ENCODE measurements at places on chromosomes 5 and 9. TPM values are rescaled to one million over a fixed set of nuclear protein-coding genes. Genes with fewer than 3 reads are reported as not detected.
A peak's percentile ranks its signal among the peaks of the same experiment; 100 is the strongest.

GRCh38 chr5:4020400-4020799 is 424.8 kb downstream of the IRX1 start:
- H3K36me3 ChIP-seq: no peaks in the 10 kb centered on the region
- H3K4me3 ChIP-seq: no peak overlapping the region
- H3K27me3 ChIP-seq: no peaks in the 10 kb centered on the region
- no peak for DNase-seq

GRCh38 chr5:6704361-6704851 is 8.8 kb upstream of the TENT4A start:
- H3K27ac ChIP-seq: peak overlapping the region; percentile 63
- H3K4me1 ChIP-seq: no peaks in the 10 kb centered on the region
- no peak overlapping the region for H3K4me3 ChIP-seq
- no peaks in the 10 kb centered on the region for H3K27me3 ChIP-seq

- DNase-seq: no peak
- no peak overlapping the region for H3K4me3 ChIP-seq
- H3K36me3 ChIP-seq: no peaks in the 10 kb centered on the region
- no peaks in the 10 kb centered on the region for H3K27me3 ChIP-seq
- H3K27ac ChIP-seq: no peak overlapping the region
- H3K4me1 ChIP-seq: no peaks in the 10 kb centered on the region
Observed at GRCh38 chr5:127311781-127312525, 21.4 kb downstream of the MEGF10 start.

DNA sequence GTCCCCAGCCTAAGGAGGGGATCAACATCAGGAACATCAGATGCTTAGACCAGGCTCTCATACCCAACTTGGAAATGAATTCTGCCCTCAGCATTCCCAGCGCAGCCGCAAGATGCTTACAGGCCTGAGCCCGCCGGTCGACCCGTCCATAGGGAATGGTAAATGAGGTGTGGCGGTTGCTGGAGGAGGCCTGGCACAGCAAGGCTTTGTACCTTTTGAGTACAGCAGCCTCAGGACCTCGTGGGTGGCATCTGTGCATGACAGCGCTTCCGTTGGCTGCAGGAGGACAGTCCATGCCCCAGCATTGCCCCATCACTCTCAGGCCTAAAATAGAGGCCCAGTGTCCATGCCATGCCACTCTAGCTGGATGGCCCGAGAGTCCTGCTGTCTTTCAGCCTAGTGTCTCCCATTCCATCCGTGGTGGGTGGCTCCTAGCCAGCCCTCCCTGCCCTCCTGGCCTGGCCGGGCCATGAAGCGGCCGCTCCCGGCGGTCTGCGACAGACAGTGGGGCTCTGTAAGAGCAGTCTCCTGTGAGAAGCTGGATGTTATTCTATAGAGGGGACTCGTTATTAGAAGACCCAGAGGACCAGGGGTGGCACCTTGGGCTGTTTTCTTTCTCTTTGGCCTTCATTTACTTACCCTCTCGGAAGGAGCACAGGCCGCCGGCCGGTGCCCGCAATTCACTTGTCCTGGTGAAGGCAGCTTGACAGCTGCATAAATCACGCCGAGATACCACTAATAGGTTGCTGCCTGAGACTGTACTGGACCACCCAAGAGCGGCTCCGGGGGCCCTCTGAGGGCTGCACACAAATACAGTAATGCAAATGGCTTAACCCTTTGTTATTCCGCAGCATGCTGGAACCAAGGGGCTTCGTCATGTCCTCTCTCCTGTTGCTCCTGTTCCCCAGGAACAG is 223.5 kb upstream of the TUT7 start:
- no peaks in the 10 kb centered on the region for H3K4me1 ChIP-seq
- H3K27me3 ChIP-seq: no peaks in the 10 kb centered on the region
- DNase-seq: no peak

DNA sequence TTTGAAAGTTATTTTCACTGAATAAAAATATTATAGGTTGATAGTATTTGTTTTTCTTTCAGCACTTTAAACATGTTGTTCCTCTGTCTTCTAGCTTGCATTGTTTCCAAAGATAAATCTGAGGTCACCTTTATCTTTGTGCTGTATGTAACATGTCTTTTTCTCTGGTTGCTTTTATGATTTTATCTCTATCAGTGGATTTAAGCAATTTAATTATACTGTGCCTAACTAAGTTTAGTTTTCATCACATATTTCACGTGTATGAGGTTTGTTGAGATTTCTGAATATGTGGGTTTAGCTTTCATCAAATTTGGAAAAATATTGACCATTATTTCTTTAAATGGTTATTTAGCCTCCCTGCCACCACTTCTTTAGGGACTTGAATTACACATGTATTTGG is 214.5 kb downstream of the SNX18 start:
- no peak overlapping the region for H3K4me3 ChIP-seq
- no peaks in the 10 kb centered on the region for H3K4me1 ChIP-seq
- no peaks in the 10 kb centered on the region for H3K27me3 ChIP-seq
- no peak overlapping the region for H3K27ac ChIP-seq
- no peak for DNase-seq

DNA sequence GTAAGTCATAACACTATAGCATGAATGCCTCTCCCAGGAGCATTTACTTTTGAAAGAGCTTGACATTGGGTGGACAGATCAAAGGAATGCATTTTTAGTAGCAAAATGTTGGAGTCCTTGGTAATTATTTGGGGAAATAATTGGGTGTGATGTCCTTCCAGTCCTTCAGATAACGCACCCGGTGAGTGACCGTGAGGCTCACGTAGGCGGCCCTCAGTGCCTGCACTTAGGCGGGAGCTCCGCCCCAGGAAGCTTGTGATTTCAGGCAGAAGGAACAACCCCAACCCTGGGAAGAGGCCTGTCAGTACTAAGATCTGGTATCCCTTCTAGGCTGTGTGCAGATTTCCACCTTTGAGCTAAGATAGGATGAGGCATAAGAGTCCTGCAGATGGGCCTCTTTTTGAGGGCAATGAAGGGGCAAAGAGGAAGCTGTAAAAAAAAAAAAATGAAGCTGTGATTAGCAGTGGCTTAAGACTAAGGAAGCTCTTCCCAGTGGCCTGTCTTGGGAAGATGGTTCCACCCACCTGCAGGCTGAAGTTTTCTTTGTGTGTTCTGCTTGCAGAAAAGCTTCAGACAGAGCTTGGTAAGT is 14.9 kb downstream of the BTNL9 start:
- peak overlapping the region; percentile 81 for H3K27ac ChIP-seq
- no peaks in the 10 kb centered on the region for H3K4me1 ChIP-seq
- peak overlapping the region; percentile 10 for H3K4me3 ChIP-seq
- DNase-seq: no peak
- H3K27me3 ChIP-seq: peaks cover 40% of the 10 kb centered on the region
- H3K36me3 ChIP-seq: no peaks in the 10 kb centered on the region

DNA sequence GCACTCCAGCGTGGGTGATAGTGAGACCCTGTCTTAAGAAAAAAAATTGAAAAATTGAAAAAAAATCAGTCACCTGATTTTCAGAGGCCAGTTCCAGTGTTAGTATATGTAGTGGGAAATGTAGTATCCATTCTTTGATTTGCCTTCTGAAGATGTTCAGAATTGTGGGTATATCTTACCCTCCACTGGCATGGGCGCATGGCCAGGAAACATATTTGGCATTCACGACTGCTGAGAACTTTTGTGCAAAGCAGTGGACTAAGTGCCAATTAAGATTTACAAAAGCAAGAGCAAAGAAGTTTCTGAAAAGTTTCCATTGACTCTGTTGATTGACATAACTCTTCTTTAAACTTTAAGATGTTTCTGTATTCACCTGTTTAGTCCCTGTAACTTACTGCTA is 2.4 kb downstream of the CAVIN4 start:
- H3K4me1 ChIP-seq: no peaks in the 10 kb centered on the region
- H3K4me3 ChIP-seq: no peak overlapping the region
- H3K27ac ChIP-seq: no peak overlapping the region
- H3K27me3 ChIP-seq: no peaks in the 10 kb centered on the region
- H3K36me3 ChIP-seq: no peaks in the 10 kb centered on the region

GRCh38 chr9:110561826-110562225 is 17.7 kb downstream of the SVEP1 start:
- DNase-seq: no peak
- H3K27me3 ChIP-seq: no peaks in the 10 kb centered on the region
- H3K4me3 ChIP-seq: no peak overlapping the region
- H3K36me3 ChIP-seq: no peaks in the 10 kb centered on the region
- H3K4me1 ChIP-seq: no peaks in the 10 kb centered on the region
- no peak overlapping the region for H3K27ac ChIP-seq

- H3K27me3 ChIP-seq: no peaks in the 10 kb centered on the region
- H3K36me3 ChIP-seq: peaks cover 48% of the 10 kb centered on the region
- no peak for DNase-seq
- no peaks in the 10 kb centered on the region for H3K4me1 ChIP-seq
- H3K27ac ChIP-seq: no peak overlapping the region
Observed at GRCh38 chr9:128729766-128730517, 6.0 kb upstream of the ZDHHC12 start.

DNA sequence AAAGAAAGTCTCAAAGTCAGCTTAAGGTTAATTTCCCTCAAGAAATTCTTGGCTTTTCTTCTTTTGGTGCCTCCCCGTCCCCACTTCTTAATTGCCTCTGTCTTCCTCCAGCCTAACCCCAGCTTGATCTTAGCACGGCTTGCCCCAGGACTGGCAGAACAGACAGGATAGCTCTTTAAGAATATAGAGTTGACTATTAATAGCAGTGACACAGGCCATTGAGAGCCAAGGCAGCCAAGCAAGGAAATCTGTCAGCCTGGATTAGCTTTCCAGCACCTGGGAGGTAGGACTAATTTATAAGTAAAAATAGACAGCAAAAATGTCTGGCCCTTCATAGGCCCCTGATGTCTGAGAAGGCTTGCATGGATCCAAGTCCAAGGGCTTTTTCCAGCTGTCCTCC is 384.6 kb upstream of the SLC30A5 start:
- no peak overlapping the region for H3K4me3 ChIP-seq
- DNase-seq: no peak
- peaks cover 25% of the 10 kb centered on the region for H3K4me1 ChIP-seq
- H3K27ac ChIP-seq: no peak overlapping the region
- no peaks in the 10 kb centered on the region for H3K36me3 ChIP-seq

GRCh38 chr5:173319646-173320045 is 8.6 kb downstream of the STC2 start:
- H3K27me3 ChIP-seq: peaks cover 95% of the 10 kb centered on the region
- peaks cover 2% of the 10 kb centered on the region for H3K4me1 ChIP-seq
- peak; percentile 48 for DNase-seq
- H3K27ac ChIP-seq: peak overlapping the region; percentile 76
- no peak overlapping the region for H3K4me3 ChIP-seq

GRCh38 chr5:108769352-108769751 is 21.7 kb downstream of the FER start:
- H3K4me3 ChIP-seq: no peak overlapping the region
- H3K4me1 ChIP-seq: no peaks in the 10 kb centered on the region
- no peaks in the 10 kb centered on the region for H3K27me3 ChIP-seq
- DNase-seq: no peak
- no peak overlapping the region for H3K27ac ChIP-seq

- H3K36me3 ChIP-seq: no peaks in the 10 kb centered on the region
- no peak overlapping the region for H3K4me3 ChIP-seq
- no peak overlapping the region for H3K27ac ChIP-seq
- DNase-seq: no peak
- H3K4me1 ChIP-seq: no peaks in the 10 kb centered on the region
Observed at GRCh38 chr5:59065554-59065953, 482.7 kb downstream of the RAB3C start.

- no peaks in the 10 kb centered on the region for H3K36me3 ChIP-seq
- no peak for DNase-seq
- peaks cover 6% of the 10 kb centered on the region for H3K27me3 ChIP-seq
- H3K27ac ChIP-seq: no peak overlapping the region
- no peak overlapping the region for H3K4me3 ChIP-seq
Observed at GRCh38 chr5:137233726-137234125, 265.4 kb downstream of the SPOCK1 start.

DNA sequence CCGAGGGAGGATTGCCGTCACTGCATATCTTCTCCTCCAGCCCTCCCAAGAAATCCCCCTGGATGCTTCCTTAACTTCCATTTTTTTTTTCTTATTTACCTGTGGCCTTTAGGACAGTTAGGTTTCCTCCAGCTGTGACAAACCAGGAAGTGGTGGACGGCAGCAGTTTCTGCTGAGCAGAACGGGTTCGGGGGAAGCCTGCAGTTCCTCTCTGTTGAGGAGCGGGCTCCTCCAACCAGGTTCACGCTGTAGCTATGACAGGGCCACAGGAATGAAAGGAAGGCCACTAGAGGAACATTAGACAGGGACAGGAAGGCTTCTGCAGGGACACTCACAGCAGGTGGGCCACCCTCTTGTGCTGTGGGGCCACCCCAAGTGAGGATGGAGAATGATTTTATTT is 76.7 kb upstream of the SYK start:
- H3K4me3 ChIP-seq: no peak overlapping the region
- no peaks in the 10 kb centered on the region for H3K4me1 ChIP-seq
- H3K27ac ChIP-seq: no peak overlapping the region
- H3K36me3 ChIP-seq: no peaks in the 10 kb centered on the region
- H3K27me3 ChIP-seq: no peaks in the 10 kb centered on the region

GRCh38 chr5:54743997-54744788 is 226.6 kb downstream of the SNX18 start:
- peak; percentile 82 for DNase-seq
- peak overlapping the region; percentile 59 for H3K27ac ChIP-seq
- peaks cover 42% of the 10 kb centered on the region for H3K4me1 ChIP-seq
- no peak overlapping the region for H3K4me3 ChIP-seq
- no peaks in the 10 kb centered on the region for H3K27me3 ChIP-seq

GRCh38 chr9:114388357-114388682 is 538 bp upstream of the AKNA start:
- peak overlapping the region; percentile 94 for H3K27ac ChIP-seq
- DNase-seq: no peak
- H3K4me1 ChIP-seq: peaks cover 62% of the 10 kb centered on the region
- no peaks in the 10 kb centered on the region for H3K27me3 ChIP-seq
- no peaks in the 10 kb centered on the region for H3K36me3 ChIP-seq

DNA sequence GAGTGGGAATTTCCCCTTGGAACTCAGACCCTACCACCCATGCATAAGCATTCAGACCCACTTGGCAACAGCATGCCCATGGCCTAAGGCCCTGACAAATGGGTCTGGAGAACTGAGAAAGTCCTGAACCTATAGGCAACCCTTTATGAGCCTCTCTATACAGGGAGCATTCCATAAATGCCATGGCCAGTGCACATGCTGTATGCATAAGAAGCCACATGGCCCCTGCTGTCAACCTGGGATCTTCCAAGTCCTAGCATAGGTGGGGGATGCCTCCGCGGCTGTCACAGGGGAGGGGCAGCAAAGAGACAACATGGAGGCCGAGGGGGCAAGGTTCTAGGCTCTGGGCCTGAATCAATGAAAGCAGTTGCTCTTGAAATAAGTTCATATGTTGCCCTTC is 8.2 kb upstream of the NIPAL4 start:
- no peak for DNase-seq
- no peak overlapping the region for H3K4me3 ChIP-seq
- H3K27me3 ChIP-seq: no peaks in the 10 kb centered on the region
- H3K4me1 ChIP-seq: no peaks in the 10 kb centered on the region

GRCh38 chr9:91341258-91341746 is 20.4 kb downstream of the AUH start:
- no peaks in the 10 kb centered on the region for H3K27me3 ChIP-seq
- peaks cover 9% of the 10 kb centered on the region for H3K4me1 ChIP-seq
- H3K36me3 ChIP-seq: peaks cover 19% of the 10 kb centered on the region
- H3K4me3 ChIP-seq: no peak overlapping the region

GRCh38 chr5:134138416-134139376 is 24.2 kb downstream of the TCF7 start:
- H3K27ac ChIP-seq: no peak overlapping the region
- H3K36me3 ChIP-seq: peaks cover 48% of the 10 kb centered on the region
- H3K4me1 ChIP-seq: peaks cover 22% of the 10 kb centered on the region
- H3K27me3 ChIP-seq: no peaks in the 10 kb centered on the region

SLC46A2 gene
- 1.1 TPM for total RNA-seq

SHOC1 gene
- total RNA-seq: not detected

MAMDC2 gene
- total RNA-seq: 46.9 TPM

NRARP gene
- 5.6 TPM for total RNA-seq

PLEKHG4B gene
- 0.13 TPM for total RNA-seq

ATG10 gene
- 4.6 TPM for total RNA-seq

NPR3 gene
- 20.3 TPM for total RNA-seq

MBLAC2 gene
- 7.1 TPM for total RNA-seq
